ENCODE measurements at places on chromosomes 3 and 15. TPM values are rescaled to one million over a fixed set of nuclear protein-coding genes. Genes with fewer than 3 reads are reported as not detected.

DNA sequence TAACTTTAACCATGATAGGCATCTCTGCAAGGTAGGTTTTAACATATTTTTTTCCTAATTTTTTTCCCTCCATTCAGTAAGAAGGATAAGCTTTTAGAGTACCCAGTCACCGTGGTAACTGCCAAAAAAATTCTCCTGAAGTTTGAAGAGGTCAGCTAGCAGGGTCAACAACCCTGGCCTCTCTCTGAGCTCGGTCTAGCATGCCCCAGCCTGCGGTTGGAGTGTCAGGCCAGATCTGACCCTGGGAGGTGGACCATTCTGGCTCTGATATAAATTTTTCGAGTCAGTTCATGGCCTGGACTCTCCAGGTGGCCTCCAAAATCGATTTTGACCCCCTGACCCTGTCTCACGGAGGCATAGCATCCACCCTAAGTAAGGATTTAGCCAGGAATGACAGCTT is 29.7 kb downstream of the SOX2 start:
- no peak for DNase-seq

DNA sequence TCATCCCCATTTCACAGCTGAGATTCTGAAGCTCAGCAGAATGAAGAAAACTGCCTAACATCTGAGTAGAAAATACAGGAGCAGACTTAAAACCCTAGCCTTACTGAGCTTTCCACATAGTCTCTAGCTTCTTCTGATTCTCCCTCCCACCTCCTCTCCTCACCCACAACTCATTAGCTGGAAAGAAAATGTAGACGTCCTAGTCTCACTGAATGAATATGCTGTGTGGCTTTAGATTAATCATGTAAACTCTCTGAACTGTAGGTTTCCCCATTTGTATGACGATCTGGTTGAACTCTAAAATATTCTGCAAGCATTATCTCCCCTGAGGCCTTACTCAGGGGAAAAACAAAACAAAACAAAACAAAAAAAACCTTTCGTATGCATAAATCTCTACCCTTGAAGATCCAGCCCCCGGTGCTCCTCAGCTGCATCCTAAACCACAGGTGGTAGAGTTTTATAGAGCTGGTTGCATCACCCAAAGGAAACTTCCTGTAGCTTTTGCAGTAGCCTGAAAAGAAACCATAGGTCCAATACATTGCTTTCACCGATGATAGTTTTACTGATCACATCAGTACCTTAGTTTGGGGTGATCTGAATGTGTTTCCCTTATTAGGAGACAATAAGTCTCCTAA is 40.6 kb downstream of the FOXB1 start:
- no peak for DNase-seq

DNA sequence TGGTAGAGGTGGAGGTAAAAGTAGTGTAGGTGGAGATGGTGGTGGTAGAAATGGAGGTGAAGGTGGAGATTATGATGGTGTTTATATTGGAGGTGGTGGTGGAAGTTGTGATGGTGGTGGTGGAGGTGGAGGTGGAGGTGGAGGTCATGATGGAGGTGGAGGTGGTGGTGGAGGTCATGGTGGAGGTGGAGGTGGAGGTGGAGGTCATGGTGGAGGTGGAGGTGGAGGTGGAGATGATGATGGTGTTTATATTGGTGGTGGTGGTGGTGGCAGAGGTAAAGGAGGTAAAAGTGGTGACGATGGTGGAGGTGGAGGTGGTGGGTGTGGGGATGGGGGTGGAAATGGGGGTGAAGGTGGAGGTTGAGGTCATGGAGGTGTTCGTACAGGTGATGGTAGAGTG is 107.8 kb downstream of the ASB7 start:
- DNase-seq: no peak

GRCh38 chr3:16675805-16676204 is 70.6 kb upstream of the DAZL start:
- DNase-seq: no peak

GRCh38 chr15:81948751-81949150 is 97.1 kb downstream of the MEX3B start:
- no peak for DNase-seq

GRCh38 chr3:14534516-14535191 is 5.5 kb downstream of the GRIP2 start:
- no peak for DNase-seq

DNA sequence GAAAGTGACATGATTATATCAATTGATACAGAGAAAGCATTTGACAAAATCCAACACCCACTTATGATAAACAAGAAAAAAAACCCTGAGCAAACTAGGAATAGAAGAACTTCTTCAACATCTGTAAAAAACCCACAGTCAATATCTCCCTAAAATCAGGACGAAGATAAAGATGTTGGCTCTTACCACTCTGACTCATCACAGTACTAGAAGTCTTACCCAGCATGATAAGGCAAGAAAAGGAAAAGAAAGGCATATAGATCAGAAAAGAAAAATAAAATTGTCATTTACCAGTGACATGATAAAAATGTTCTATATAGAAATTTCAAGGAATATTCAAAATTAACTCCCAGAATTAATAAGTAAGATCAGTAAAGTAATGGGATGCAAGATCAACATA is 7.2 kb upstream of the FBXW12 start:
- no peak for DNase-seq

DNA sequence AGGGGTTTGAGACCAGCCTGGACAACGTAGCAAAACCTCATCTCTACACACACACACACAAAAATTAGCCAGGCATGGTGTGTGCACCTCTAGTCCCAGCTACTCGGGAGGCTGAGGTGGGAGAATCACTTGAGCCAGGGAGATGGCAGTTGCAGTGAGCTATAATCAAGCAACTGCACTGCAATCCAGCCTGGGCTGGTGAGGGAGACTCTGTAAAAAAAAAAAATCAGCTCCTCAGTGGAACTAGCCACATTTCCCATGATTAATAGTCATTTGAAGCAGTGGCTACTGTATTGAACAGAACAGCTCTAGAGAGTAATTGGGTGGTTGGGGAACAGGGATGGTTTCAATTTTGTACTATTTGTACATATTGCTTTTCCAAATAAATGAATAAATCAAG is 11.5 kb upstream of the FBXO40 start:
- no peak for DNase-seq

DNA sequence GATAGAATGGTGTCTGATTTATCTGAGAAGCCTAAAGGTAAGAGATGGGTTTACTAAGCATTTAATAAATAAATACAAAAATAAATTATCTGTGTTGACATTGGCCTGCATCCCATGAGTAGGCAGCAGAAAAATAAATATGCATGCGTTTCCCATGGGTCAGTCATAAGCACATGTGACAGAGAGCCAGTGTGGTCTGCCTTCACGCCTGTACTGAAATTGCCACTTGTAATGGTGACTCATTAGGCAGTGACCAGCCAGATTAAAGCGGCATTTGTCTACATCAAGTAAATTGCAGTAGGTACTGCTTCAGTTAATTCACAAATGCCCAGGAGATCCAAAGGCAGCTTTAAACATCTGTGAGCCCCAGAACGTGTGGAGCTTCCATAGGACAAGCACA is 399.6 kb downstream of the NAALADL2 start:
- no peak for DNase-seq

GRCh38 chr3:14297305-14297704 is 105.1 kb upstream of the SLC6A6 start:
- no peak for DNase-seq

DNA sequence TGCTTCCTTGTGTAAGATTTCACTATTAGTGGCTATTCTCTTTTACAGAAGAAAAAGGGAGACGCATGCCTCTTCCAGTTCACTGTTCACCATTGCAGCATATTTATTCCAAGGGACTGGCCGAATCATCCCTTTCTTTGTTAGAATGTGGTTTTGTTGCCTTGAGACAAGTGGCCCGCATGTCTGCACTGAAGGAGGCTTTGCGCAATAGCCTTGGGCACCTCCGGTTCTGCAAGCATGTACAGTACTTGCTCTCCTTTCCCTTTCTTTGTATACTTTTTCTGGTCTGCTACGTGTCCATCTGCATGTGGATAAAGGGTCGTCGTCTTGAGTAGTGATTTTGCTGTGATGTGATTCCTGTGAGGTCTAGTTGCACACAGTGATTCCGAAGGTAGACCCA is 43.0 kb downstream of the FLNB start:
- DNase-seq: no peak

The SEMA5B gene
- 0.16 TPM for total RNA-seq

The ZNF860 gene
- total RNA-seq: not detected

The HYAL3 gene
- total RNA-seq: 4.5 TPM

The AMOTL2 gene
- 19.0 TPM for total RNA-seq

The LRTM1 gene
- total RNA-seq: 0.56 TPM

The RGMA gene
- total RNA-seq: 52.7 TPM

The HACD2 gene
- total RNA-seq: 37.0 TPM

The DZIP1L gene
- total RNA-seq: 11.0 TPM
